AG10803 (cell line): ENCODE measurements at places on chromosomes 7 and 10.

DNA sequence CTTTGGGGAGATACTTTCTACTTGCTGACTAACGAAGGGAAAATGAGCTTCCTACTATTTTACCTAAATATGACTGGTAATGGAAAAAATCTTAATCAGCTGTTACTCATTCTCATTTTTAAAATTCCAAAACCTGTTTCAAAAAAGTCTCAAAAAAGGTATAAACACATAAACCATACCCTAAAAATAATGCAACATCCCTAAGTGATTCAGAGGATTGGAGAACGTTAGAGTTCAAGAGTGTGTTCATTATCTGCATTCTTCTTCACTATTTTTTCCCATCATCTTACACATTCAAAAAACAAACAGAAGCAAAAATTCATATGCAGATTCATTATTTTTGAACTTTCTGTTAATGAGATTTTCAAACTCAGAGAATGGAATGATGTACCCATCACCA is 150.4 kb upstream of the GNAI1 start:
- peak; percentile 70 for DNase-seq

GRCh38 chr7:43398831-43399230 is 184.1 kb upstream of the STK17A start:
- no peak for DNase-seq

GRCh38 chr10:124911124-124912067 is 30.5 kb upstream of the ZRANB1 start:
- peak; percentile 75 for DNase-seq

DNA sequence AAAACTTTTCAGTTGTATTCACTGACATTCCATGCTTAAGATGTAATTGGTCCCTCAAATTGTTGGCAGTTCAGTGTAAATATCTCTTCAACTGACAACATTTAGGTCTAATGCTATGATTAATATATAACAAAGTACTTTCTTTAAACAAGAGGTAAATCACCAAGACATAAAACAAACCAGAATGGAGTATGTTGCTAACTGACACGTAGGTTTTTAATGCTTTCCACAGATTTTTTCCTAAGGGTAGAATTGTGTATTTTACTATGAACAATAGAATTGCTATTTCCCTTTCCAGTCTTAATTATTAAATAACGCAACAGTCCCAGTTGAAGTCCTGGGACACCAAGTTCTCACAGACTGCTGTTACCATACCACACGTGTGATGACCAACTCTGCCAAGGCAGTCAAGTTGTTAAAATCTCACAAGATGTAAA is 4.1 kb downstream of the JCAD start:
- DNase-seq, result peak; percentile 84

GRCh38 chr7:94304878-94305277 is 89.8 kb upstream of the COL1A2 start:
- DNase-seq, result no peak

DNA sequence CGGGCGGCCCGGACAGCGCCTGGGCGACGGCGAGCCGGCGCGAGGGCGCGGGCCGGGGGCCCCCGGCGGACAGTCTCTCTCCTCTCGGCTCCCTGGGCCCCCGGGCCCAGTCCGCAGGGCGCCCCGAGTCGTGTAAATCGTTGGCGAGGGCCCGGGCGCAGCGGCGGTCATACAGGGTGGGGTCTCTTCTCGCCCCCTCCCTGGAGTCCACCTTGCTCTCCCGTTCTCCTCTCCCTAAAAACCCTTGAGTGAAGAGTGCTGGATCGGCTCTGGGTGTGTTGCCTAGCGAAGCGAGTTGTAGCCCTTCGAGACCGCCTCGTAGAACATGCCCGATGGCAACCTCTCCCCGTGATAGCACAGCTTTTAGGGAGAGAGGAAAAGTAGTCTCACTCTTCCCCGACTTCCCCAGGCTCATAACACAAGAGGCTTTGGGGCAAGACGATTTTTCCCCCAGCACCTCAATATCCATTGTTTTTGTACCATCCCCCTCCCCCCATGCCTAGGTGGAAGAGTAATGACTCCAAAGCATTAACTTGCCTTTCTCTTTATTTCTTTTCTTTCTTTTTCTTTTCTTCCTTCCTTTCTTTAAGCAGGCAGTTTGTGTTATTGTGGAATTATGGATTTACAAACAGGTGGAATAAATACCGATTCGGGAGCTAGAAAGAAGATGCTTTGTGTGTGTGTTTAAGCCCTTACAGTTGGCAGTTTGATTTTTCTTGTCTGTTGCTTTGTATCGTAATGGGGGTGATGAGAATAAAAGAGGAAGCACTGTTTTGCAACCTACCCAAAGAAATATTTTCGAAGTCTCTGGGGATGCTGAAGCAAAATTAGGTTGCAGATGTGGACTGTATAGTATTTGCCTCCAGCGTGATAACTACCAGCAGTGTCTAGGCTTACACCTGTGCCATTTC is 822 bp downstream of the SHOC2 start:
- DNase-seq, result peak; percentile 72

- no peak for DNase-seq
Measured at GRCh38 chr7:47510192-47510591, 71.7 kb downstream of the TNS3 start.

DNA sequence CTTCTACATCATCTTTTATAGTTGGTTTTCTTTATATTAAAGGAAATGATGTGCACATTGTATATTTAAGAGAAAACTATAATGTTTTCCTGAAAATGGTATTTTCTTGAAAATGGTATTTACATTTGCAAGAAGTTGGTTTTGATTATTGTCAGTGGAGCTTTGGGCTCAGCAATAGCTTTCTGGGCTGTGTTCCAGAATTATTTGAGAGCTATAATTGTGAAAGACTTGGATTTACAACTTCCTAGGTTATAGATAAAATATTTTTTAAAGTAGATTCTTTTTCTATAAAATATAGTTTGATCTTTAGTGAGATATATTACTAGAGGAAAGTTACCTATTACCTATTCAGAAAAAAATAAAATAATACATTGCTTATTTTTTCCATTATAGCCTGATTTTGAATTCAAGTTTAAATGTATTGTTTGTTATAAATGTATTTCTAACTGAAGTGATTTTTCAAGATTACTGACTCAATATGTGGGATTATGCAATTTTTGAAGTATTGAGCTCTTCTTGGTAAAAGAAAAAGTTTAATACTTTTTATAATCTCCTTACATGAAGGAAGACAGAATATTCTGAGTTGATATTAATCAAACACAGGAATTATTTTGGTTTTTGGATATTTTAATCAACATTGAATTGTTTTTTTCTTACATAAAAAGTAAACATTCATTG is 20.2 kb downstream of the GNAI1 start:
- DNase-seq, result peak; percentile 74

- DNase-seq, result no peak
Measured at GRCh38 chr10:27834476-27834875, 88.9 kb upstream of the MKX start.

GRCh38 chr7:100705320-100705752 is 585 bp upstream of the POP7 start:
- peak; percentile 58 for DNase-seq

- peak; percentile 40 for DNase-seq
Measured at GRCh38 chr10:31136930-31137885, 105.5 kb upstream of the ZNF438 start.

DNA sequence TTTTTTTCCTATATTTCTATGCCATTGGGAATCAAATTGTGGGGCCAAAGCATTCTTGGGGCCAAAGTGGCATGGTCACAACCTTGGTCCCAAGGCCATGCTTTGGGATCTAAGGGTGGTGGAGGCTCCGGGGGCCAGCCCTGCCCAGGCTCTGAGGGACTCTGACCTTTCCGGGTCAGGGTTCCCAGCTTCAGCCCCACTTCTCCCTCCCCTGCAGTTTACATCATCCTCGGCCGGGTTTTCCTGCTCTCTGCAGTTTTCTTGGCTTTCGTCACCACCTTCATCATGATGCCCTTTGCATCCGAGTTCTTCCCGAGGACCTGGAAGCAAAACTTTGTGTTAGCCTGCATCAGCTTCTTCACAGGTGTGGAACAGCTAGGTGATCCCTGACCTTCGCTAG is 8.5 kb downstream of the TMEM225B start:
- no peak for DNase-seq

- no peak for DNase-seq
Measured at GRCh38 chr10:102231357-102232318, 5.5 kb downstream of the ELOVL3 start.

DNA sequence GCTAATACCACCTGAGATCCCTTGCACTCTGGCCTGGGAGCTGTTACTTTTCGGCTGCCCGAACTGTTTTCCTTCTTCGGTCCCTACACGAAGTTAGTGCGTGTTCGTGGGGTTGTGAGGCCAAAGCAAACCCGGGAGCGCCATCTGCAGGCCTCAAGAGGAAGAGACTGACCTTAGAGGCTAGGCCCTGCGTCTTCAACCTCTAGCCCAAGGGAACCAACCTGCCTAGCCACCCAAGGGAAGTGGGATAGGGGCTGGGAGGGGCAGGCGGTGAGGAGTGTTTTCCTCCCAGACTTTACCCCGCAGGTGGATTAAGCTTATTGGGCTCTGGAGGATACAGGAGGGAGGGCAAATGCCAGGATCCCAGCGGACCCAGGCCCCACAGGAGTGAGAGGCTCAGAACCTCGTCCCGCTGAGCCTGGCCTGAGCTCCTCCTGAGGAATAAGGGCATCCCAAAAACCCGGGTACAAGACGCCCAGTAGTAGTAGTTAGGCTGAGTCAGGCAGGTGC is 1.7 kb upstream of the PAX2 start:
- DNase-seq, result peak; percentile 58

DNA sequence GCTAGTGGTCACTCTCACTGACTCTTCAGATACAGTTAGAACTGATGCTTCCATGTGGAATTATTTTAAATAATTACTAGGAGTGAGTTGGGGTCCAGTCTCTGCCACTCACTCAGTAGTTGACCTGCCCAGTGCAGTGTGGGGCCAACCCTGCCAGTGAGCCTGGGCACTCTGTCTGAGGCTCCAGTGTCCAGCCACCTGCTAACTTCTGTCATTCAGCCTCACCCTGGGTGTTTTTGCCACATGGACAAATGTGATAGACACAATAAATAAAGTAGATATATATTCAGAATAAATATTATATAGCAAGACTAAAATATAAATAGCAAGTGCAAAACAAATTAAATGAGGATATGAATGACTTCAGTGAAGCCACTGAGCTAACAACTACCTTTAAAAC is 7.2 kb downstream of the INSYN2A start:
- no peak for DNase-seq

DNA sequence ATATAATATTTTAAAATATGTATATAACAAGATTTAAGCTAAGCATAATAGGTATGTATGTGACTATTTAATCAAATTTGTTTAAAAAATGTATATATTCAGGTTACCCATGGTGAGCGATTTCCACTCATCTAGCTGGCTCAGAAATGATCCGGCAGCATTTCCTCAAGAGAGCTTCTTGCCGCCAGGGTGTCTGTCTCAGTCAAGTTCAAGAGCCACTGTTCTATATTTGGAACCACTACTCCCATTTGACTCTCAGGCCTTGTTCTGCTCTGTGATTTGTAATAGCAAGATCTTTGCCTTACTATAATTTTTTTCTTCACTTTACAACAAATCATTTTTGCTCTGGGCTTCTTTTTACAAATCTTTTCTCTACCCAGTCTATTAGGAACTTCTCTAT is 48.7 kb upstream of the CNTNAP2 start:
- no peak for DNase-seq
